ENCODE measurements at places on chromosomes 4 and X.

DNA sequence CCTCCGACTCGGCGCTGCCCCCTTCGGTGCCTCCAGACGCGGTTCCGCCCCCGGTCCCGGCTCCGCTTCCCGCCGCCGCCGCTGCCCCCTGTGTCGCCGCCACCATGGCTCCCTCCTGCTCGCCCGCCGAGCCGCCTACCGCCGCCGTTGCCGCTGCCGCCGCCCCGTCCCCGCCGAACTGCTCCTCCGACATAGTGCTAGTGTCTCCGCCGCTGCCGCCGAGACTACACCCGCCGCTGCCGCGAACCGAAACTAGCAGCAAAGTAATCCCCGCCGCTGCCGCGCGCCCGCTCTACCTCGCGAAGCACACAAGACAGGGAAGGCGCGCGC lies 340 bp downstream of the HNRNPD start:
- no peak for DNase-seq

DNA sequence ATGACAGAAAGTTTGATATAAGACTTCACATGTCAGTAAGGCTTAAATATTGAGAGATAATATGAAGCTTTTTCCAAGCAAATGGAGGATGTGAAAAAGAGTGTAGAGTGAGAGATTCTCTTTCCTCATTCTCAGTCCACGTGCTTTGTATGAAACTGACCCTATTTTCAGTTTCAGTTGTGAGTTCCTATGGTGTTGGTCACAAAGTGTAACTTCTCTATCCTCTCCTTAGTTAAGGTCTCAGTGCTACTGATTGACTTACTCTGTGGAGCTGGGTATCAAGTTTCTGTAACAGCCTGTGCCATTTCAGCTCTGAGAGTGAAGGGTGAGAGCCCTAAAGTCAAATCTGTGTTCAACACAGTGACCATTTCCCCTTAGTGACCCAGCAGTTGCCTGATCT lies 277.2 kb downstream of the EPHA5 start:
- DNase-seq: no peak

GRCh38 chrX:7133050-7133440 lies 14.5 kb upstream of the STS start:
- DNase-seq: peak; percentile 46

DNA sequence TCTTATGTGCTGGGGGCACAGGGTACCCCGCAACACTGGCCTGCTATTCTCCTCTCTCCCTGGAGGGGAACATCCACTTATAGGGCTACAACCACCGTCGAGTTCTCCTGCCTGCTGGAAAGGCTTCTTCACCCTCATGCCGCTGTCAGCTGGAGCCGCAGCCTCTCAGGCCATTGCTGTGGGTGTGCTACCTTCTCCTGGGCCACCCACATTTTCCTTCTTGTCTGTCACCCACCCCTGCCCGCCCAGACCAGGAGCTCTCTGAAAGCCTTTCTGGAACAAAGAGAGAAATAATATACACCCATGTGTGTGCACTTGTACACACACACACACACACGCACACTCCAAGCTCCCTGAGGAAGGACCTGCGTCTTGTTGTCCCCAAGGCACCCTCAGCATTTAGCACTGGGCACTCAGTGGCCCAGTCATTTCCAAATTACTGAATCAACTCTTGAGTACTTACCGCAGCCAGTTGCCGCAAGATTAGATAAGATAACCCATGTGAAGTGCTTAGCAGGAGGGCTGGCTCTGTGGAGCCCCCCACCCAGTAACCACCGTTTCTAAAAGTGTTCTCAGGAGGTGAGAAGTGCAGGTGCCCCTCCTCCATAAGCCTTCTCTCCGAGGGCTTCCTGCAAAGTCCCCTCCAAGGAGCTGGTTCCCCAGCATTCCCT lies 50.2 kb downstream of the CPZ start:
- no peak for DNase-seq

DNA sequence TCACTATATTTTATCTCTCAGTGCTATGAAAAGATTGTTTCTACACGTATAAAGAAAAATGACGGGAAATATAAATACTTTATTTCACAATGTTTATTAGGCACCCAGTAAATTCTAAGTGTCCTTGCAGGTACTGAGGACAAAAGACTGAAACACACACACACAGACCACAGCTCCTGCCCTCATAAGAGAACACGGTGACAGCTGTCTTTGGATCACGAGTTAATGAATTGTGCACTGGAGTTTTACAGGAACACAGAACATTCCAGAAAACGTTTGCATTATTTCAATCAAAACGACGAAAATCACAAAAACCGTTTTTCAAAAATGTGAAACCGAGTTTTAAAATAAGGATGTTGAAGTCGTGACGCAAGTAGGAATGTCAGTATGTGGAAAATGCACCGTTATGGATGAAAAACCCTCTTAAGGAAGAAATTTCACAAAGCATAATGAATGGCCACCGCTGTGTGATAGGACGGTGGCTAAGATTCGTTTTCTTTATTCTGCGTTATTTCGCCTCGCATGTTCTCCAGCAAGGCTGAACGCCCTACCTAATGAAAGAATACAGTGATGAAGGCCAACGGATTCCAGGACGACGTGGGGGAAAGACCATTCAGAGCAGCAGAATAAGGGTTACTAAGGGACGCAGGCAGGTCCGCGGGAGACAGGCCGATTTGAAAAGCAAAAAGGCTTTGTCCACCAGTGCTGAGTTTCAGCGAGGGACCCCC lies 24.2 kb downstream of the FAM156A start:
- DNase-seq: peak; percentile 16

Measured in HT-29 (cell line).